Activated T-cell treated with anti-CD3 and anti-CD28 coated beads for 24 hours (primary cell): ENCODE measurements at places on chromosomes 2 and 18.

DNA sequence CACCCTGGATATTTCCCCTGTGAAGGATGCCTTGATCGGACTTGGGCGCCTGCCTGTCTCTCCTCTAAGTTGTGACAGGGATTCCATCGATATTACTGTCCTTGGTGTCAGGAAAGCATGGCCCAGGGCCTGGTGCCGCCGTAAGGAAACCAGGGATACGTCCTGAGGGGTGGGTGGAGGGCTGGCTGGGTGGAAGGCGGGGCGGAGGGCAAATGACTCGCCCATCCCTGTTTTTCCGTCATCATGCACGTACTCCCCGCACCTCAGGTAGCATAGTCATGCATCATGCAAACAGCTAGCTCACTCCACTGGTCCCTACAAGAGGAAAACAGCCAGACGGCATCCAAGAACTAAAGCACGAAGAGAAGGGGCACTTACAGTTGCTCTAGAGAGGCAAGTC lies 57.1 kb downstream of the PXDN start:
- no peak for DNase-seq

DNA sequence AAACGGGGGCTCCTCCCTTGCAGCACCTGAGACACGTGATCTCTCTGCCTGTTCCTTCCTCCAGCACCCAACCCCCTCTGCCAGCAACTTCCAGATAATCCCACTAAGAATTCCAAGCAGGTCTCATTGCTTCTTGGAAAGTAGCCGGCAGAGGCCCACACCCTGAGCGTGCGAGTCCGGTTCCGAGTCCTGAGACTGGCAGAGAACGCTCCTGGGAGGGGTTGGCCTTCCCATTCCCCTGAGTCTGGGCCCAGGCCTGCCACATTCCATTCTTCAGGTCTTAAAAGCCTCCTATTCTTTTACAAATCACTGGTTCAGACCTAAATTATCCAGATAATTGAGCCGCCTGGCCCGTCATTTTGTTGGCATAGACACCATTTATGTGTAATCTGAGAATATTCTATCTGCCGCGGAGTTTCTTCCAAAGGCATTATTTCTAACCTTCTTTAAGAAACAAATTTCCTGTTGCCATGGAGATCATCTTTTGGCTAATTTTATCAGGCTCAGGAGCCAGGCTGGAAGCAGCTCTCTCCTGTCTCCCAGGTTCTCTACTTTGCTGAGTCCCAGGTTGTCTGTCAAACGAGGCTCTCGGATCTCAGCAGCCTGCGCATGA lies 165.4 kb downstream of the MYCN start:
- no peak for DNase-seq

- no peak for DNase-seq
Observed at GRCh38 chr18:56112013-56112749, 524.2 kb upstream of the TCF4 start.

GRCh38 chr18:7812431-7813063 lies 245.4 kb downstream of the PTPRM start:
- DNase-seq, result no peak

GRCh38 chr2:45782986-45783385 lies 131.5 kb downstream of the PRKCE start:
- no peak for DNase-seq

DNA sequence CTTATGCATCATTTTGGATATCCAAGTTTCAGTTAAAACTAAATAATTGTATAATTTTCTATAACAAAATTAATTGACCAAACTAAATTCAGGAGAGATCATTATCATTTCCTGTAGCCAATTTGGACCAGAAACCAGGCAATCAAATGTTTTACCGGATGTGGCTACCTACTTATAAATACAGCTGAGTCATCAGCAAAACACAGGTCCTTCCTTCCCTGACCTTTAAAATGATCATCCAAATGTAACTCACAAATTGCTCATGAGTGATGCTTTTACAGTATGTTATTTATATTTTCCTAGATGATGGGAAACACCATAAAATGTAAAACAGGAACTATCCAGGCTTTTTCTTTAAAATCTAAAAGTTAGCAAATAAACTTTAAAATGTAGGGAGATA lies 133.7 kb downstream of the CBLN2 start:
- DNase-seq, result no peak

DNA sequence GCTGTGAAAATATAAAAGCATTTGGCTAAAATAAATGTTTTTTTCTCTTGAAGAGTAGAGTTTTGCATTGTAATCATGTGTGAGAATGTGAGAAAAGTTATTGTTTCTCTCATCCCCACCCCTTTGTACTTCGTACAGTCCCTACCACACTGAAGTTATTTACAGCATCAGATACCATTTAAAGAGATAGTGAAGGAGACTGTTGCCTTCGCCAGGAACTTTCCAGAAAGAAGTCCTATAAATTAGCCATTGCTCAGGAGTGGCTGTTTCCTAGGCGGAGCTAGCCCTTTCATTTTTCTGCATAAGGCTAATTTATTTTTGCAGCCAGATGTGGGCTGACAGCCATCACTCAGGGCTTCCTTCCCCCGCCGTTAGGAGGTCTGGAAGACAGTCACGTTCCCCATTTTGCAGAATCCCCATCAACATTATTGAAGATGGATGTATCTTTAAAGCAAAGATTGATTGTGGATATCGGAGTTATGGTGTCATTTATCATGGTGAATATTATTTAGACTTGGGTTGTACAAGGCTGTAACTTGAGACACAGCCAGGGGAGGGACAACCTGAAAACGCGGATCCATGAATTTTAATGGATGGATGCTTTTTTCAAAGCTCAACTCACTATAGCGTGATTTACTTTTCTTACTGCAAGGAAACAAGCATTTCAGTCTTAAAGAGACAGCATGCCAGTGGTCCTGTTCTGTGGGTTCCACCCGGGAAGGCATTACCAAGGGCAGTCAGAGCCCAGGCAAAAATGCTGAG lies 17.1 kb downstream of the TSHZ1 start:
- no peak for DNase-seq
